Activated CD4-positive, alpha-beta memory T cell treated with anti-CD3 and anti-CD28 coated beads, Interleukin-2, amount 10 ng/mL, durations not matched to agents 7 days and 5 days (primary cell): ENCODE measurements at places on chromosomes 13 and 19.

DNA sequence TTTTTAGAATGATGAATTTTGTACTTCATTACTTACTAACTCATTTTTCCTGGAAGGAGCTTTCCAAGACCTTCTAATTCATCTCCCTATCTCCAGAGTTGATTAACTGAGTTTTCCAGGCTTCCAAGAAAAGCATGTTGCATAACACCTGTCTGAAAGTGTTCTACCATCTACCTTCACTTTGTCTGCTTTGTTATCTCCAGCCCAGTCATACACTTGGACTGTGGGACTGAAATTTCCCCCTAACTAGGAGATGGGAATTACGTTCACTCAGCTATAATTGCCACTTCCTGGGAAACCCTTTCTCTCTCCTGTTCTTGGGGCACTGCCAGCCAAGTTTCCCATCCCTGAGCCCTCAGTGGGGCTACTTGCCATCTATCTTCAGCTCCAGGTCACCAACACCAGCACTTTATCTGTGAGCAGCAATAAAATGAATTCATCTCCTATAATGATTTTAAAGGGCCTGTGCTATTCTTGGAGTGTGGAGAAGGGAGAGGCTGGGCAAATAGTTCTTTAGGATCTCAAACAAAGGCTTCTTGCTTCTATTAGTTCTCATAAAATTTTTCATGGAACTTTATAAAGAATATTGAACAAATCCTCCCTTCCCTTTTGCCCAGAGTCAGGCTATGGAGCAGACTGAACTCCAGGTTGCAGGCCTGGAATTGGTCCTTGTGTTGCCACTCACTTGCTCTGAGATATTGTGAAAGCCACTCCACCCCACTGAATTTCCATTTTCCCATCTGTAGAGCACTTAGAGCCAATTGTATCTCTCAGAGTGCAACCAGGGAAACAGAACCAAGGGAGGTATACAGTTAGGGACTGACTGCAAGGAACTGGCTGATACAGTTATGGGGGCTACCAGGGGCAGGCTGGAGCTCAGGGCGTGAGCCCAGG lies 17.8 kb upstream of the ATP12A start:
- no peaks in the 10 kb centered on the region for H3K36me3 ChIP-seq
- peaks cover 6% of the 10 kb centered on the region for H3K4me1 ChIP-seq
- H3K27ac ChIP-seq = no peak overlapping the region
- H3K27me3 ChIP-seq = peaks cover 7% of the 10 kb centered on the region
- no peak for DNase-seq

DNA sequence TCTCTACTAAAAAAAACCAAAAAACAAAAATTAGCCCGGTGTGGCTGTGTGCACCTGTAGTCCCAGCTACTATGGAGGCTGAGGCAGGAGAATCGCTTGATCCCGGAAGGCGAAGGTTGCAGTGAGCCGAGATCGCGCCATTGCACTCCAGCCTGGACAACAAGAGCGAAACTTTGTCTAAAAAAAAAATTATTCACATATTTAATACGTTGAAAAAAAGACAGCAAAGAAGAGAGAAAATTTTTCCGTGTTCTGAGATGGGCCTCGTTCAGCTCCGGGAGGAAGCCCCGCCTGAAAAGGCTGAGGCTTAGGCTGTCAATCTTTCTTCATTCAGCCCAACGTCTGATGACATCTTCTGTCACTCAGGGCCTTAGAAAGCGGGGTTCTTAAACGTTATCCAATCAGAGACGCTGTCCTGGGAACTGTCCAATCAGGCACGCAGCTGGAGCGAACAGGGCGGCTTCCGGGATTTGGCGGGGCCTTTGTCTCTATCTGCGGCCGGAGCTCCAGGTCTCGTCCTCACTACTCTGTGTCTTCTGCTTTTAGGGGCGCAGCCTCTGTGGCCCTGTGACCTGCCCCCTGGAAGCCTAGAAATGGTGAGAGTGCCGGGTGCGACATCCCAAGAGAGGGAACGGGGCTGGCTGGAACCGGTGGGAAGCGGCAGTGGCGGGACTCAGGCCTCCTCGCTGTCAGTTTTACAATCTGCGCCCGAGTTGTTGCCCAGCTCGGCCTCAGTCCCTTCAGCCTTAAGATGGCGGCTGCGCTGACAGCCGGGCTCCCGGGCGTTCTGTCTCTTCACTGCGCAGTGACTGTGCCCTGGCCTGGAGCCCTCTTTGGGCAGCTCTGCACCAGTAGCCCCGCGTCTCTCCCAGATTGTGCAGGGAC lies at the start of gene ZNF726:
Gene ZNF726, plus strand, starts transcription at position 485 of the 885 bp plus-strand sequence. Its CDS starts 109 bp downstream, at position 594.
- peak; percentile 89 for DNase-seq
- H3K4me1 ChIP-seq = peaks cover 16% of the 10 kb centered on the region
- peaks cover 57% of the 10 kb centered on the region for H3K36me3 ChIP-seq
- H3K4me3 ChIP-seq = peak within 1 kb of the TSS; percentile 93
- H3K27ac ChIP-seq = peak within 1 kb of the TSS; percentile 89

DNA sequence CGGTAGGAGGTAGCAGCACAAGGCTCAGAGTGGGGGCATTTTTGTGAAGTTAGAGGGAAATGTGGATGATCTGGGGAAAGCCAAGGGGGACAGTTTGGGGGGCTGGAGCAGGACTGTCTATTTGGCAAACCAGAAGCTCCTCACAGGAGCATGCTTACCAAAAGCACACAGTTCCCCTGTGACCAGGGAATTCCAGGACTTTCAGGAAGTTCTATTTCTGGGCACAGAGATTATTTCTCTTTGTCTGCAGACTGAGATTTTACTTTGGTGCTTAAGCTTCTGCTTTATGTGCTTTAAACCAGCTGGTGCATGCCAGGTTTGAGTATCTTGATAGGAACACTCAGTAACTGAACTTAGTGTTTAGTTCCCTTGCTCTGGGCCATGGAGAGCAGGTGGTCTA lies 525.3 kb downstream of the DIAPH3 start:
- DNase-seq = no peak
- no peak overlapping the region for H3K27ac ChIP-seq
- H3K27me3 ChIP-seq = peaks cover 7% of the 10 kb centered on the region
- no peak overlapping the region for H3K4me3 ChIP-seq
- no peaks in the 10 kb centered on the region for H3K4me1 ChIP-seq
- no peaks in the 10 kb centered on the region for H3K36me3 ChIP-seq

GRCh38 chr13:111126509-111126908 lies 11.4 kb downstream of the ARHGEF7 start:
- H3K36me3 ChIP-seq = no peaks in the 10 kb centered on the region
- DNase-seq = no peak
- H3K4me1 ChIP-seq = no peaks in the 10 kb centered on the region
- no peak overlapping the region for H3K4me3 ChIP-seq
- peaks cover 37% of the 10 kb centered on the region for H3K27me3 ChIP-seq

GRCh38 chr13:33072282-33072681 lies 56.1 kb downstream of the KL start:
- DNase-seq = no peak
- H3K4me1 ChIP-seq = no peaks in the 10 kb centered on the region
- no peak overlapping the region for H3K4me3 ChIP-seq
- no peaks in the 10 kb centered on the region for H3K36me3 ChIP-seq

GRCh38 chr13:26606631-26607030 lies 49.1 kb downstream of the WASF3 start:
- no peaks in the 10 kb centered on the region for H3K36me3 ChIP-seq
- peaks cover 23% of the 10 kb centered on the region for H3K27me3 ChIP-seq
- no peak overlapping the region for H3K27ac ChIP-seq
- no peak for DNase-seq

- H3K4me1 ChIP-seq = peaks cover 41% of the 10 kb centered on the region
- no peak overlapping the region for H3K27ac ChIP-seq
- no peaks in the 10 kb centered on the region for H3K27me3 ChIP-seq
- H3K36me3 ChIP-seq = peaks cover 50% of the 10 kb centered on the region
Observed at GRCh38 chr13:113589251-113589960, 4.9 kb downstream of the TFDP1 start.

GRCh38 chr19:37594982-37595382 lies 306 bp downstream of the ZNF540 start:
- H3K36me3 ChIP-seq = peaks cover 12% of the 10 kb centered on the region
- peak; percentile 61 for DNase-seq
- H3K27ac ChIP-seq = peak overlapping the region; percentile 80

GRCh38 chr19:35373492-35373891 lies 2.6 kb downstream of the GPR42 start:
- no peaks in the 10 kb centered on the region for H3K4me1 ChIP-seq
- no peak overlapping the region for H3K27ac ChIP-seq
- no peak overlapping the region for H3K4me3 ChIP-seq
- no peaks in the 10 kb centered on the region for H3K36me3 ChIP-seq
- no peak for DNase-seq

GRCh38 chr13:26010487-26011207 lies 41.2 kb downstream of the SHISA2 start:
- no peak overlapping the region for H3K27ac ChIP-seq
- H3K36me3 ChIP-seq = no peaks in the 10 kb centered on the region
- DNase-seq = no peak
- H3K27me3 ChIP-seq = no peaks in the 10 kb centered on the region
- H3K4me1 ChIP-seq = peaks cover 10% of the 10 kb centered on the region
- no peak overlapping the region for H3K4me3 ChIP-seq
